ENCODE measurements at places on chromosomes 1 and 21.

GRCh38 chr1:222919478-222919865 lies 104.6 kb downstream of the DISP1 start:
- no peak for DNase-seq

GRCh38 chr21:36696390-36697059 lies 2.4 kb upstream of the SIM2 start:
- DNase-seq: no peak

GRCh38 chr1:58780836-58781452 lies 2.9 kb downstream of the JUN start:
- no peak for DNase-seq

GRCh38 chr1:55064861-55065263 lies 25.5 kb downstream of the PCSK9 start:
- peak; percentile 26 for DNase-seq

- no peak for DNase-seq
These were observed 40.1 kb downstream of the ZNF281 start for GRCh38 chr1:200369706-200370105.

GRCh38 chr1:111565079-111565478 lies 54.5 kb upstream of the RAP1A start:
- peak; percentile 4 for DNase-seq

- no peak for DNase-seq
These were observed 190.6 kb upstream of the ZNHIT6 start for GRCh38 chr1:85898861-85899260.

DNA sequence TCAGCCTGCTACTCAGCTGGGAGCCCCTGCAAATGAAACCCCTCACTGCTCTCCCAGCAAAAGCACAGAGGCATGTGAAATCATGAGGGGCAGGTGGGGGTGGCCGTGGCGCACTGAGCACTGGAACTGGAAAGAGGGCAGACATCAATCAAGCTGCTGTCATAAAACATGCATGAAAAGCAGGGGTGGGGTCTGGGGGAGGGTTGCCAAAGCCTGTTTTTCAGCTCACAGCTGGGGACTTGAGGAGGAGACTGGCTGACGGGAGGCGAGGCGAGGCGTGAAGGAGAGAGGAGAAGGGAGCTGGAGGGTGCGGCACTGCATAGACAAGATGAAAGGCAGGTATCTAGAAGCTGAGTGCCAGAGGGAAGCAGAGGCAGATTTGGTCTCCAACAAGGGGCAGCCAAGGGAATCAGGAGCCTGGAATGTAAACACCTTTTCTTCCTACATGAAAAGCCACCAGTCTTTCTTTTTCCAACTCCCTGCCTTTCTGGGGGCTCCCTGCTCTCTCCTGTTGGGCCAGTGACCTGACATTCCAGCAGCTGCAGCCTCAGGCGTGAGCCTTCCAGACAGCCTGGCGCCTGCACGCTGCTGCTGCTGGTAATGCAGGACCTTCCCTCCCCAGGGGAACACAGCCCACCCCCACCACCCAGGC lies 87.0 kb downstream of the NMNAT2 start:
- DNase-seq: no peak

DNA sequence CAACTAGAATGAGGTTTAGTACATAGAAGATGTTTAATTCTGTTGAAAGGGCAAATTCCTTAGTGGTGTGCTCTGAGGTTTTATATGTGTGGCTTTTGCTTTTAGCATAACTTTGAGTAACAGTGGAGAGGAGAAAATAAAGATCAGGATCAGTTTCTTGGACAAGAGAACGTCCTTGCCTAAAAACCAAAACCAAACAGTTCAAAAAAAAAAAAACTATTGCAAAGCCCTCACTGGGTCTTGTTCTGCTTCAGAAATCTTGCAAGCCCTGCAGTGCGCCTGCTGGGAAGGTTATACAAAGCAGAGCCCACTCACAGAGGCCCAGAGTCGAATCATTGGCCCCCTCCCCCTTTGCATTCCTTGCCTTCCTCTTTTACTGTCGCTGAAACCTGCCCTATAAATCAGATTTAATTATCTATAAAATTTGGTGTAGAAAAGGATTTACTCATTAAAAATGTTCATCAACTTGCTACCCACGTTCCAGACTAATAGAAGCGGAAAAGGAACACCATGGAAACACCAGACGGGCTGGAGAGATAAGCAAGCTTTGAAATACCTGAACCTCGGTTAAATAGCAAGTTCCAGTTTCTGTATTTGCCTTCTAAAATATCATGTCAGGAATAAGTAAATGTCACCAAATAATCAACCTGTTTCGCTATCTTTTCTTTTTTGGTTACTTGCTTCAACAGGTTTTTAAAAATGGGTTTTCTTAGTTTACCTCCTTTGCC lies 201.6 kb upstream of the PTBP2 start:
- DNase-seq: no peak

- no peak for DNase-seq
These were observed 49.2 kb downstream of the KYAT3 start for GRCh38 chr1:88943241-88943640.

DNA sequence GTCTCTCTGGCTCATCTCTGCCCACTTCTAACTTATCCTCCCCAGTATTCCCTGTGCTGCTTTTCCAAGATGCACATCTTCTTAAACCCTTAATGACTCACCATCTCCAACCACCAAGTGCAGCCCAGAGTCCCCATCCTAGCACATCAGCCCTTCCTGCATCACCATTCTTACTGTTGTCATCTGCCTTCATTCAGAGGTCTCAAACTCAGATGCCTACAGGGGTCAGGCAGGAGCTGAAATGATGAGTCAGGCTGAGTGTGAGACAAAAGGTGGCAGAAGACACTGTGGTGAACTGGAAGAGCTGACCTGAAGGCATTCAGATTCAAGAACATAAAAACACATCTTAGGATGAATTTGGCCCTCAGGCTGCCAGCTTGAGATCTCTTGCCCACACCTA lies 34.6 kb downstream of the OLFML2B start:
- no peak for DNase-seq

GRCh38 chr1:20530306-20530705 lies 22.1 kb upstream of the FAM43B start:
- DNase-seq: no peak

DNA sequence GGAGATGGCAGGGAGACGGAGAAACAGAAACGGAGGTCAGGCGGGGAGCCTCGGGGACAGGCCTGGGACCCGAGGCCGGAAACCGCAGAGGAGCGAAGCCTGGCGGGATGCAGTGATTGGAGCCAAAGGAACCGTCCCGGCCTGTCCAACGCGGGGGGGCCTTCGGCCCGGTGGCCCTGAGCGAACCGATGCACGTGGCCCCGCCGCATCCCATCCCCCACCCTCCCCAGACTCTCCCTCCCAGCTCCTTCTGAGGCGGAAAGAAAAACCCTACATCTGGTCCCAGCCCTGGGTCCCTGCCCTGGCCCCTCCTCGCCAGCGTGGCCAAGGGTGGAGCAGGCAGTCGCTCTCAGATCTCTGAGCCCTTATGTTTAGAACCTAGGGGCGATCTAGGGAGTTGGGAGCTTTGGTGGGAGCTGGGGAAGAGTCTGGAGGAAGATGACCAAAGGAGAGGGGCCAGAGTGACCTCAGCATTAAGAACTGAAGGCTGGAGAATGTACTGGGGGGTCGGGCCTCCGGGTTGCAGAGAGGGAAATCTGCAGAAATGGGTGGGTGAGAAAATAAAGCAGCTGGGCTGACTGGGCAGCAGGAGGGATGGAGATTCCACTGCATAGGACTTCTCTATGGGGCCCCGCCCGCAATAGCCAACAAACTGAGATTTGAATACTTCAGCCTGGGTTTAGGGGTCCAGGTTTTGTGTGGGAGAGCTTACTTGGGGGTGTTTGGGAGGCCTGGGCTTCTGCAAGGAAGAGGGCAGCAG lies 1.5 kb upstream of the CRABP2 start:
- peak; percentile 94 for DNase-seq

GRCh38 chr1:230090194-230090711 lies 23.2 kb downstream of the GALNT2 start:
- no peak for DNase-seq

- DNase-seq: no peak
These were observed 1.3 kb downstream of the GREM2 start for GRCh38 chr1:240610636-240611035.

GRCh38 chr1:172530000-172530399 lies 3.0 kb upstream of the SUCO start:
- DNase-seq: no peak

- no peak for DNase-seq
These were observed 279.1 kb upstream of the C1orf105 start for GRCh38 chr1:172141341-172141881.

DNA sequence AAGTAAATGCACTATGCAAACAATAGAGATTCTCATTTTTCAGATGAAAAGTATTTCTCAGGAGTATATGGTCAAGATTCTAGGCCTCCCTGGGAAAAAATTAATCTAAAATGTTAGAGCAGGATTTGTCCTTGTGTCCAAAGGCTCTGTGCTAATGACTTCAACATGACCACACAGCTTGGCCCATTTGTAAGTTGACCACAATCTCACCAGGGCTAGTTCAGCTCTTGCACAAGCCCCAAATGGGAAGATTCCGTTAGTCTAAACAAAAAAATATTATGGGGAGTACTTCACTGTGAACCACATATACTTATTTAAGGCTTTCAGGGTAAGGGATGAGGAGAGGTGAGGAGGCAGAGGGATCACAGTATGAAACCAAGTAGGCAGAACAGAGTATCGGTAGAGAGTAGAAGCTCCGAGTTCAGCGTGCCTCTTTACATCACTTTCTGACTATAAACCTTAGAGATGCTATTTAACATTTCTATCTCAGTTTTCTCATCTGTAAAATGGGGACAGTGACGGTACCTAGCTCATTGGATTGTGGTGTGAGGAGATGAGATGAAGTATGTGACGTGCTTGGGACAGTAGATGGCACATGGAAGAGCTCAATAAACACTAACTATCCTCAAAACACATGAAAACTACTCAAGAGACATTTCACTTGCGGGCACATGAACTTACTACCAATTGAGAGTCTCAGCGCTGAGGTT lies 37.8 kb upstream of the CTTNBP2NL start:
- DNase-seq: no peak

GRCh38 chr21:33821503-33822322 lies 93.9 kb downstream of the ATP5PO start:
- DNase-seq: no peak

DNA sequence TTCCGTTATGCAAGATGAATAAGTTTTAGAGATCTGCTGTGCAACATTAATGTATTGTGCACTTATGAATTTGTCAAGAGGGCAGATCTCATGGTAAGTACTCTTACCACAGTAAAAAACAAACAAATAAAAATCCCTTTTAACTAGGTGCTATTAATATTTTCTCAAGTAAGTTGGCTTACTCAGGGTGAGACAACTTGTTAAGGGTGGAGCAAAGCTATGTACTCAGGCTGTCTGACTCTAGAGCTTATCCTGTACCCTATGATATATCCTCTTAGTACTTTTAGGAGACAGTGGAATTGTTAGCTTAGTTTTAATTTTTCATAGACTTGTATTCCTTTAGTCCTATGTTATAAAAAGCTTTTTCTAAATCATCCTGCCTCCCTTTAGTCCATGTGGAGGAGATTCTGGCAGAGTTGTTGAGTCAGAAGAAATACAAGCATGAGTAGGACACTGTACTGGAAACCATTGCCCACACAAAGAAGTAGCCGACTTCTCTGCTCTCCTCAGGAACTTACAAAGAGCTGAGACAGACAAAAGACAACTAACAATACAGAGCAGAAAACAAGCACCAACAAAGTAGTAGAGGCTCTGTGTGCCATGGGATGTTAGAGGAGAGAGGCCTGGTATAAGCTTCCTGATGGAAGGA lies 49.2 kb downstream of the S1PR1 start:
- DNase-seq: no peak

GRCh38 chr1:231408528-231409094 lies 13.5 kb downstream of the EGLN1 start:
- DNase-seq: no peak

- no peak for DNase-seq
These were observed 89.8 kb downstream of the AJAP1 start for GRCh38 chr1:4743978-4744750.

- peak; percentile 96 for DNase-seq
These were observed 519.8 kb downstream of the PTPRU start for GRCh38 chr1:29756085-29756484.

DNA sequence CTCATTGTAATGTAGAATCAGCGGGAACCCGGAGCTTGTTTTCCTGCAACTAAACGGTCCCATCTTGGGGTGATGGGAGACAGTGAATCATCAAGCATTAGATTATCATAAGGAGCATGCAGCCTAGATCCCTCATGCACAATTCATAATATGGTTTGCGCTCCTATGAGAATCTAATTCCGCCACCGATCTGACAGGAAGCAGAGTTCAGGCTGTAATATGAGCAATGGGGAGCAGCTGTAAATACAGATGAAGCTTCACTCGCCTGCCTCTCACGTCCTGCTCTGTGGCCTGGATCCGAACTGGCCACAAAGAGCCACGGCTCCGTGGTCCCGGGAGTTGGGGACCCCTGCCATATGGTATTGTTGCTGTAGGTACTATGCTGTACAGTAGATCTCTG lies 1.6 kb downstream of the IFI44 start:
- DNase-seq: no peak

GRCh38 chr1:242432491-242433095 lies 91.9 kb downstream of the PLD5 start:
- DNase-seq: peak; percentile 25

- no peak for DNase-seq
These were observed 10.3 kb upstream of the COL8A2 start for GRCh38 chr1:36135330-36135667.

DNA sequence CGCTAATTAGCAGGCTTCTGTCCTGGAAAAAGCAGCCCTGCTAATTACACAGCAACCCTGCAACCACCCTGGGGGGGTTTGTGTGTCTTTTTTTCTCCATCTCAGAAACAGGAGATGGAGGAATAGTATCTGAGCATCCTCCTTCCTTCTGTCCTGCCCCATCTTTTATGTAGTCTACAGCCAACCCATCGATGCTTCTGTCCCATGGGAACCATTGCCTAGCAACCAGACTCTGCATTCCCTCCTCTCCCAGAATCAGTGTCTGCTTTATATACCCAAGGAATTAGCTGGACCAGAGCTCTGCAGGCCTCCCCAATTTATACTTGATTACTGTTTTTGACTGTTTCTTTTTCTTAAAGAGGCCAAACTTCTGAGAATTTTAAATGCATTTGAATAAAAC lies 35.1 kb downstream of the LRRC38 start:
- DNase-seq: peak; percentile 31

DNA sequence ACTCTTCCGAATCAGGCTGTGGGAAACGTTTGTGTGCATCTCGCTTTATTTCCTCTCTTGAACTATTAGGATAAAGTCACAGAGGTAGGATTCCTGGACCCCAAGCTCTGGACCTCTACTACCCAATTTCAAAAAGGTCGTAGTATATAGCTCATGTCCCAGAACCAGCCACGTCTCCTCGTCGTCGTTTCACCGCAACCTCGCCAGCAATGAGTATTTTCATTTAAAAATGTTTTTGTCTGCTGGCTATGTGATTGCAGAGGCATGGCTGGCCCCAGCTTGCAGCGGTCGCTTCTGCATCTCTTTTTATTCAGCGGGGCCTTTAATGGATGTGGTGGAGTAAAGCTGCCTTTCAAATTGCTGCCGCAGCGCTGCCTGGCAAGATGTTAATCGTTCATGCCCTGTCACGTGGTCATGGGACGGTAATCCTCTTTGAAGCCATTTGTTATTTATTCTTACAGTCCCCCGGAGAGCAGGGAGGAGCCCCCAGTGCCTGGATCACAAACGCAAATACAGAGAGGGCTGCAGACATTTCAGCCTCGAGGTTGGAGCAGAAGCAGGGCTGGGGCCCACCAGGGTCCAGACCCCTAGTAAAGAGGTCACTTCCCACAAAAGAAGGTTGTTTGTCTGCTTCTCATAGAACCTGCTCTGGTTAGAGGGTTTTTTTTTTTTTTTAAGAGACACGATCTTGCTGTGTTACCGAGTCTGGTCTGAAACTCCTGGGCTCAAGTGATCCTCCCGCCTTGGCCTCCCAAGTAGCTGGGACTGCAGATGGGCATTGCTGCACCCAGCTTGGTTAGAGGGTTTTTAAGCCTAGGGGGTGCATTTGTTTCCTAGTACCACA lies 11.6 kb upstream of the NPHP4 start:
- peak; percentile 99 for DNase-seq

Data from NCI-H82 (cell line).